ENCODE measurements at places on chromosomes 7 and 10.

DNA sequence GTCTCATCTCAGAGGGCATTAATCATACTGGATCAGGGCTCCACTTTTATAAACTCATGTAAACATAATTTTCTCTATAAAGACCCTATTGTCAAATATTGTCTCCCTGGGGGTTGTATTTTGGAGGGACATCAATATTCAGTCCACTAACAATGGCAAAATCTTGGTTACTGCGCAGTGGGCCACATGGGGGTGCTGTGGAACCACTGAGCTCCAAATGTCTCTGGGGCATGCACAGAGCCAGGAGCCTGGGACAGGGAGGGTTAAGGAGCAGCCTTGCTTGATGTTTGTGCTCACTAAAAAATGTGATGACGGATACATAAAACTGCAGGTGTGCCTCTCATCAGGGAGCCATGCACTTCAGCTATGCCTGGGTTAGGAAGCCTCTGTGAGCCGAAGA lies 62.1 kb upstream of the PRSS58 start:
- DNase-seq = no peak

GRCh38 chr7:12220389-12221046 lies 9.4 kb downstream of the TMEM106B start:
- DNase-seq = no peak

DNA sequence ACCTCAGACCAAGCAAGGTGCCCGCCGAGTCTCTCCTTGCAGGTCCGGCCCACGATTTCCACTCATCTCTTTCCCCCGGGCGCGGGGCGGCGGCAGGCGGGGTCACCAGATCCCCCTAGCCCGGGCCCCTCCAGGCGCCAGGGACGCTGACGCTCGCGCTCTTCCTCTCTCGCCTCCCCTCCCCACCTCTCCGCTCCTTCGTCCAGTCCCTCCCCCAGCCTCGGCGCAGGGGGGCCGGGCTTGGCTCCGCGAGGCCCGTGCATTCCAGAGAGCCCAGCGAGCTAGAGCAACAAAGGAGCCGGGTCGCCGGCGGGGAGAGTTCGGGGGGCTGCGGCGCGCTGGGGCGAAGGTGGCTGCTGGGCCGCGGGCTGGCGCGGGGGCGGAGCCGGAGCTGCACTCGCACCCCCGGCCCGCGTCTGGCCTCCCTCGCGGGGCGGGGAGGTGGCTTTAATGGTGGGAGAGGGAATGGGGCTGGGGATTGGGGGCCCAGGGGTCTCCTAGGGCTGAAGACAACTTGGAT lies at the start of gene SMO:
TSS of gene SMO (plus strand) at position 262 of the 520 bp plus-strand sequence. CDS start 519 bp downstream, outside the sequence.
- DNase-seq = peak; percentile 62

GRCh38 chr7:112162142-112162766 lies 43.9 kb downstream of the DOCK4 start:
- DNase-seq = peak; percentile 69

DNA sequence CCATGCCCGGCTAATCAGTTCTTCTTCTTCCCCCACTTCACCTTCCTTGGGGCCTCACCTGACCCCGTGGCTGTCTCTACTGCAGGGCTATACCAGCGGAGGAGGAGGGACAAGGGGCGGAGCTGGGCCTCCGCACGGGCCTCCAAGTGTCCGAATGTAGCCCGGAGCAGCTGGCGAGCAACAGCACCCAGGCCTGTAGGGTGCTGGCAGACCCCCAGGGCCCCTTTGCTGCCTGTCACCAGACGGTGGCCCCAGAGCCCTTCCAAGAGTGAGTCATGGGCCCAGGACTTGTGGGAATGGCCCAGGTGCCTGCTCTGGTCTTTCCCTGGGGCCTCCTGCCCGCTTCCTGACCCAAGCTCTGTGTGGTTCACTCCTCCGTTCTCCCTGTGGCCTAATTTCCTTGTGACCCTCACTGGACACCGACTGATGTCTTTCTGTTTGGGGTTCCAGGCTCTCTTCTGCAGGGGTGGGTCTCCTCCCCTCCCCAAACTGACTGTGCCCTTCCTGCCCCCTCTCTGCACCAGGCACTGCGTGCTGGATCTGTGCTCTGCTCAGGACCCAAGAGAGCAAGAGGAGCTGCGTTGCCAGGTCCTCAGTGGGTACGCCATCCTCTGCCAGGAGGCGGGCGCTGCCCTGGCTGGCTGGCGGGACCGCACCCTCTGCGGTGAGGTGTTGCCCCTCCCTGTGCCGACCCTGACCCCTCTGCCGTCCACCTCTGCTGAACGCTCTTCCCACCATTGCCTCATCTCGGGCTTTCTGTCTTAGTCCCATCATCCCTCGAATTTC lies 35.2 kb downstream of the EPHB4 start:
- DNase-seq = no peak

- no peak for DNase-seq
Measured at GRCh38 chr7:4726566-4726965, 44.5 kb downstream of the FOXK1 start.

DNA sequence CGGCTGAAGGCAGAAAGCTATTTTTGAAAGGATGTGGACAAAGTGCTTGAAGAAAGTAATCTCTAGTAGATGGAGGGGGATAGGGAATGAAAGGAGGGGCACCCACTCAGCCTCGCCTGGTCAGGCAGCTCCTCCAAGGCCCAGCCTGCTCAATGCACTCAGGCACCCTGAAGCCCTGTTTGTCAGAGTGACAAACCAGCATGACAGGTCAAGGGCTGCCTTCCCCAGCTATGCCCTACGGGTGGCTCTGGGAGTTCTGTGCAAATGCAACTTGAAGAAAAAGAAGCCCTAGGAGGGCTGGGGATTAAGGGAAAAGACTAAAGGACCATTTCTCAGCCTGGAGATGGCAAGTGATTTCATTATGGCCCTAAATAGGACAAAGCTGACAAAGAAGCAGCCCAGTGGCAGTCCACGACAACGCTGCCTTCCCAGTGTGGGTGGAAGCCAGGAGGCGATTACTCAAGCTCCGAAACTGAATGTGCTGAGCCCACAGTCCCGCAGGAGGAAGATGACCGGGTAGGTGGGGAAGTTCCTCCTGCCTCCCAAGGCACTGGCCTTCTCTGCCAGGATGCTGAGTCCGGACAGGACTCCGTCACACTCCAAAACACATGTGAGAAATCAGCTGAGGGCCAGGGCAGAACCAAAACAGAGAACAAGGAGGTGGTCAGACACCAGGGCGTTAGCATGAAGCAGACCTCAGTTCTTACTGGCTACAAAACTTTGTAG lies 16.3 kb downstream of the LIPA start:
- DNase-seq = no peak

GRCh38 chr7:73978661-73979563 lies 49.1 kb upstream of the ELN start:
- no peak for DNase-seq

DNA sequence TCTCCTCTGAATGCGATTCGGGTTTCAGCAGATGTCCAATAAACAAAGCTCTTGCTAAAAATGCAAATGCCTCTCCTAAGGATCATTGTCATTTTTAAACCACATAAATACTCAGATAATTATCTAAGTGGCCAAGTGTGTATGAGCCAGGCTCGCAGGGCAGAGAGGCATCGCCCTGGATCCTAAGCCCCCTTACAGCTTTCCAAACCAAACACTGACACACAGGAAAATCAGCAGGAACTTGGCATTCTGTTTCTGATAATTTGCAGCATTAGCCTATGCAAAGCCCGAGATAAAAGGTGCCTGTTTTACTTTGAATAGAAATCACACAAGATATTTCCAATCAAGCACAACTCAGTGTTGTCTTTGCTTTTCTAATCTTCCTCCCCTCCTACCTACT lies 134.4 kb downstream of the ABCA13 start:
- DNase-seq = no peak

- DNase-seq = no peak
Measured at GRCh38 chr7:1670894-1671593, 967 bp downstream of the ELFN1 start.

DNA sequence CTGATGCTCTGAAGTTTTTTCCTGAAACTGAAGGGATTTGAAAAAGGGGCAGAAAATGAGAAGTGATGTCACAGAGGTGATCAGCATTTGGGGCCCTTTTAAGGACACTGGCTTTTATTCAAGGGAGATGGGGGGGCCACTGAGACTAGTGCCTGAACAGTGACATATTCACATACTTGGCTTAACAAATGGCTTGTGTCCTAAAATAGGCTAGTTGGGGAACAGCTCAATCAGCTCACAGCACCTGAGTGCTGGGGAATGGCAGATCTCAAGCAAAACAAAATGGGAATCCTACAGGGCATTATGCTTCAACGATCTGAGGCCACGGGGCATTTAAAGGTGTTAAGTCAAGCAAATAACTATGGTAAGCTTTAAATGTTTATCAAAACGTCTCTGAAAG lies 90.1 kb downstream of the UBE2H start:
- DNase-seq = no peak

GRCh38 chr7:117445206-117445605 lies 17.9 kb upstream of the ASZ1 start:
- no peak for DNase-seq

GRCh38 chr7:157990881-157991250 lies 596.8 kb downstream of the PTPRN2 start:
- no peak for DNase-seq

GRCh38 chr10:70898687-70899086 lies 10.3 kb upstream of the PCBD1 start:
- DNase-seq = no peak

DNA sequence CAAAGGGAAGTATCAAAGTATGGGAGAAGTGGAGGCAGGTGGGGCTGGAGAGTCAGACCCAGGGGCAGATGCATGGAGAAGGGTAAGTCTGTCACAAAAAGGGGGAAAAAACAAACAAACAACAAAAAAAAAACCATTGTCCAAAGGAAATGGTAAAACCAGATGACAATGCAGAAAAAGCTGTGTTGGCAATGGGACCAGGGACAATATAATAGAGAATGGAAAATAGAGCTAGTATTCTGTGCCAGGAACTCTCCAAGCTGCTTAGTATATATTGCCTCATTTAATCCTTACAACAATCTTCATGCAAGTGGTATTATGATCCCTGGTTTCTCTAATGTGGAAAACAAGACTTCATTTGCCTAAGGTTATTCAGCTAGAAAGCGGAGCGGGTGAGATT lies 13.1 kb upstream of the KDM7A start:
- DNase-seq = no peak

DNA sequence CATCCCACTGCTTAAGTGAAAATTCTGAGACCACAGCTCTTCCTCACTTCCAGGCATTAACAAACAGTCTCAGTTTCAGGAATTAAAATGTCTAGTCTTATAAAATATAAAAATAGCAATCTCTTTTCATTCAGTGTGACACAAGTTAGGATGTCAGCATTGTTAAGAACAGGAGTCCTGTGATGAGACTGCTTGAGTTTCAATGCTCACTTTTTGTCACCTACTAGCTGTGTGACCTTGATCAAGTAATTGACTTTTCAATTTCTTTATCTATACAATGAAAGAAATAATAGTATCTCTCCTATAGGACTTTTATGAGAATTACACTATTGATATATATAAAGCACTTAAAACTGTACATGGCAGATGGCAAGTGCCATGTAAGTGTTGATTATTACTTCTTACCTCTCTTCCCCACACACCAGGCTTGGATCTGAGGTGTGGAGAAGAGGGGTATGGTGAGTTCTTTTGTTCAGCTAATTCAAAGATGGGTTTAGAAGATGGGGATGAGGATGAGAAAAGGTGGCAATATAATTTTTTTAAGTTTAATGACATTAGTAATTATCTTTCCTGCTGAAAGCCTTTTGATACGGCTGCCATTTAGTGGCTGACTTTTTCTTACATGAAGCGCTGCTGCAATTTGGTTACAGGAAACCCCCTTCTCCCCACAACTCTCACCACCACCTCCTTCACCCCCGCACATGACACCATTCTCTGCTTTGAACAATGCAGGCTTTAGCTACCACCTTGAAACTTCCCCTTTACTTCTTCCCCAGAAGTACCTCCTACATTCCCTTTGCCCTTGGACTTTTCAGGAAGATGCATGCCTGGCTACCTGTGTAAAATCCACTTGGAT lies 20.8 kb upstream of the HYAL4 start:
- no peak for DNase-seq

- no peak for DNase-seq
Measured at GRCh38 chr7:107115762-107116540, 52.9 kb upstream of the HBP1 start.

- no peak for DNase-seq
Measured at GRCh38 chr7:74617180-74617744, 40.3 kb upstream of the GTF2I start.

DNA sequence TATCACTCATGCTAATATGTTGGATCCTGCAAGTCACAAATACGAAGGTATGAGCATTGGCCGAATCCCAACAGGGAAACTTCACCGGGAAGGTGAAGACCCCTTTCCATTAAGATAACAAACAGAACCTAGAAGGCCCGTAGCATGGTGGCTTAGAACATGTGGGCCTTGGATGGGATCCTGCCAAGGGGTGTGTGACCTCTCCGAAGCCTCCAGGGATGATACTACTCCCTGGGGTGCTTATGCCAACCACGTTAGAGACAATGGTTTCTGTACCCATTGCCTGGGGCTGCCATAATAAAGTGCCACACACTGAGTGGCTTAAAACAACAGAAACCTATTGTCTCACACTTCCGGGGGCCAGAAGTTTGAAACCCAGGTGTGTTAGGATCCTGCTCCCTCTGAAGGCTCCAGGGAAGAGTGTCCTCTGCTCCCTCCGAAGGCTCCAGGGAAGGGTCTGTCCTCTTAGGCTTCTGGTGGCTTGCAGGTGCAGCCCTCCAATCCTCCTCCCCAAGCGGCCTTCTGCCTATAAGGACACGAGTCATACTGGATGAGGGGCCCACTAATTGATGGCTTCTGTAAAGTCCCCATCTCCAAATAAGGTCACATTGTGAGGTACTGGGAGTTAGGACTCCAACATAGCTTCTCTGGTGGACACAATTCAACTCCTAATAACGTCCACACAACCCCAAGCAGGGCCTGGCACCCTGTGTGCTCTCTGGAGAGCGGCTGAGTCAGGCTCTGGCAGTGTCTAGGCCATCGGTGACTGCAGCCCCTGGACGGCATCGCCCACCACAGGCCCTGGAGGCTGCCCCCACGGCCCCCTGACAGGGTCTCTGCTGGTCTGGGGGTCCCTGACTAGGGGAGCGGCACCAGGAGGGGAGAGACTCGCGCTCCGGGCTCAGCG lies 992 bp upstream of the MGMT start:
- no peak for DNase-seq

DNA sequence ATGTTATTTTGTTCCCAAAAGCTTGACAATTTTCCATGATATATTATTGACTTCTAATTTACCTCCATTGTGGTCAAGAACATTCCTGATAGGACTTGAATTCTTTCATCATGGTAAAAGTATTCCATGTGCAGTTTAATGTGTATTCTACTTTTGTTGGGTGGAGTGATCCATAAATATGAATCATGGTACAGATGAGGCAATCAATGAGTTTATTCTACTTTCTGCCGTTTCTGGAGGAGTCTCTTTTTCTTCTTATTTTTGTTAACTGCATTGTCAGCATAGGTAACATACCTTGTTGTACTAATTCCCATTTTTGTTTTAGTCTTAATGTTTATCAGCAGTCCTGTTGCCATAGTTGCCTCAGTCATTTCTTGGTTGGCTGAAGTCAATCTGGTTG lies 69.6 kb downstream of the SHOC2 start:
- no peak for DNase-seq

- DNase-seq = no peak
Measured at GRCh38 chr10:33566001-33566400, 231.5 kb upstream of the NRP1 start.

DNA sequence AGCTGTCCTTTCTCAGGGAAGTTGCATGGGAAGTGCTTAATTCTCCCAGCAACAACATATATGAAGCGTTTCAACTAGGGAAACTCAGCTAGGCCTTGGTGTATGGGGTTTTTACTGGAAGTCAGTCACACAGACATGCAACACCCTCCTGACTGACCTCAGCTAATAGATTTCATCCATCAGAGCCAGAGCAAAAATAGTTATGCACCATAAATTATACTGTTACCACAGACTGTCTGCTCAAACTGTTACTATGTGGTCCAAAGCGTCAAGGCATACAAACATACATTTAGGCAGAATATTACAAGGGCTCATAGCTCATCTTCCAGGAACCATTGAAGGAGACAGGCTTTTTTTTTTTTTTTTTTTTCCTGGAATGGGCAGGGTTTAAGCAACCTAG lies 417.9 kb downstream of the ANKRD7 start:
- no peak for DNase-seq
